HAP-1 (cell line): ENCODE measurements at places on chromosomes 16 and 17.

GRCh38 chr17:5585836-5586521 is 1.7 kb upstream of the NLRP1 start:
- DNase-seq = no peak

DNA sequence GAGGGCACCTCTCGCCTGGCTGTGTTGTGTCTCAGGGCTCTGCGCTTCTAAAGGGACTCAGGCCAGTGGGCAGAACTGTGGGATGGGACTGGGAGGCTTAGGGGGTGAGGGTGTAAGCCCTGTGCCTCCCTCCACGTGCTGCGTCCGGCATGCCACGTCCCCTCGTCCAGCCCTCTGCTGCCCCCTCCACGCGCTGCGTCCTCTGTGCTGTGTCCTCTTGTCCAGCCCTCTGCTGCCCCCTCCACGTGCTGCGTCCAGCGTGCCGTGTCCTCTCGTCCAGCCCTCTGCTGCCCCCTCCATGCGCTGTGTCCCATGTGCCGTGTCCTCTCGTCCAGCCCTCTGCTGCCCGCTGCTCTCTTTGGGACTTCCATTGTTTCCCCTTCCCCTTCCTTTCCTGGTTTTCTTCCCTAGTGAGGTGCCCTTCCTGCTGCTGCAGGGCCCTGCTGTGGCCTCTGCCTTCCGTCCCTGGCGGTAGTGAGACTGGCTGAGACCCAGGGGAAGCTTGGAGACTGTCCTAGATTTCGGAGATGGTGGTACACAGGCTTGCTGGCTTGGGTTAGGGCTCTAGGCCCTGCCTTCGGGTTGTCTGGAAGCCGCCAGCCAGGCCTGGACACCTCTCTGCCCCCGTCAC is 6.4 kb upstream of the ZNF750 start:
- no peak for DNase-seq

DNA sequence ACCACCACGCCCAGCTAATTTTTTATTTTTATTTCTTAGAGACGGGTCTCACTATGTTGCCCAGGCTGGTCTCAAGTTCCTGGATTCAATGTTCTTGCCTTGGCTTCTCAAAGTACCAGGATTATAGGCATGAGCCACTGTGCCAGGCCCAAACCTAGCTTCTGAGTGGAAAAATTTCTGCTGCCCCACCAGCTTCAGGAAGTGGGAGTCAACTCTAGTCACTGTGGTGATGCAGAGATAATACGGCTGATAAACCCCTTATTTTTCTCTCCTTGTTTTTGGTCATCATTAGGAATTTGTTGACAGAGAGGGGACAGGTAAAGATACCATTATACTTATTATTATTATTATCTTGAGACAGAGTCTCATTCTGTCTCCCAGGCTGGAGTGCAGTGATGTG is 27.8 kb upstream of the PHOSPHO1 start:
- DNase-seq = no peak

DNA sequence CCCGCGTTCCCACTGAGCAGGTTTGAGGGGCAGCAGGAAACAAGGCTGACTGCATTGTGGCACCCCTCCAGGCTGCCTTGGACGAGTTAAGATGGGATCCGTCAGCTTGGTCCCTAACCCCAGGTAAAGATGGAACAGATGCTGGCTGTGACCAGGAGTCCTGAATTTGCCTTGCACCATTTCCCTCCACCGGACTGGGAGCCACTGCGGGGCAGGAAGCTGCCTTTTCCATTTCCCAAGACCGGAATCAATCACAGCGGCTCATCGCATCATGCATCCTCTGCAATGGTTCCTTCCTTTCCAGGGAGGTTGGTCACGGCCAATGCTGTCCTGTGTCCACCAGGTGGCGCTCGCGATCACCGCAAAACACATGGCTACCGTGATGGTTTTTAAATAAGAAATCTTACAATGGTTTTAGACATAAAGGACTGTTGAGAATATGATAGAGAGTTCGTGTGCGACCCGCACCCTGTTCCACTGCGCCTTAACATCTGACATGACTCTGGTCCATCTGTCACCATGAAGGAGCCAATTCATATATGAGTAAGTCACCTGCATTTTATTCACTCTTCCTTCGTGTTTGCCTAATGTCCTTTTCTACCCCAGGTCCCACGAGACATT is 6.8 kb upstream of the MEAK7 start:
- DNase-seq = peak; percentile 80

- DNase-seq = no peak
Observed at GRCh38 chr17:57994436-57994835, 6.4 kb upstream of the VEZF1 start.

DNA sequence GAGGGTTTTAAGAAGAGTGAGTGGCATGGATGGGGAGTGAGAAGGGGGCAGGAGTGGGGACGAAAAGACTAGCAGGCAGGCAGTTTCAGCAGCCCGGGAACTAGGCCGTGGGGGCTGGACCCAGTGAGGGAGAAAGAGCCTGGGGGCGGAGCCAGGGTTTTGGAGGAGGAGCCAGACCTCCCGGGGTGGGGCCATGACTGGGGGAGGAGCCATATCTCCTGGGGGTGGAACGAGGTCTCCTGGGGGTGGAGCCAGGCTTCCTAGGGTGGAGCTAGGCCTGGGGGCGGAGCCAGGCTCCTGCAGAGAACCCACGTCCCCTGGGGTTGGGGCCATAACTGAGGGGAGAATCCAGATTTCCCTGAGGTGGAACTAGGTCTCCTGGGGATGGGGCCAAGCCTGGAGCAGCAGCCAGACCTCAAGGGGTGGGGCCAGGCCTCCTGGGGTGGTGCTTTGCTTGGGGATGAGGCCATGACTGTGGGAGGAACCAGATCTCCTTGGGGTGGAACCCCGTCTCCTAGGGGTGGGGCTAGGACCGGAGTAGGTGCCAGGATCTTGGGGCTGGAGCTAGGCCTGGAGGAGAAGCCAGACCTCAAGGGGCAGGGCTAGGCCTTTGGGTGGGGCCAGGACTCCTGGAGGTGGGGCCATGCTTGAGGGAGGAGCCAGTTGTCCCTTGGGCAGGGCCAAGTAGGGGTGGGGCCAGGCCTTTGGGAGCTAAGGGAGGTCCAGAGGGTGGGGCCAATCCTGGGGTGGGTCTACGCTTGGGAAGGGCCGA is 41.7 kb upstream of the JPH3 start:
- peak; percentile 49 for DNase-seq

DNA sequence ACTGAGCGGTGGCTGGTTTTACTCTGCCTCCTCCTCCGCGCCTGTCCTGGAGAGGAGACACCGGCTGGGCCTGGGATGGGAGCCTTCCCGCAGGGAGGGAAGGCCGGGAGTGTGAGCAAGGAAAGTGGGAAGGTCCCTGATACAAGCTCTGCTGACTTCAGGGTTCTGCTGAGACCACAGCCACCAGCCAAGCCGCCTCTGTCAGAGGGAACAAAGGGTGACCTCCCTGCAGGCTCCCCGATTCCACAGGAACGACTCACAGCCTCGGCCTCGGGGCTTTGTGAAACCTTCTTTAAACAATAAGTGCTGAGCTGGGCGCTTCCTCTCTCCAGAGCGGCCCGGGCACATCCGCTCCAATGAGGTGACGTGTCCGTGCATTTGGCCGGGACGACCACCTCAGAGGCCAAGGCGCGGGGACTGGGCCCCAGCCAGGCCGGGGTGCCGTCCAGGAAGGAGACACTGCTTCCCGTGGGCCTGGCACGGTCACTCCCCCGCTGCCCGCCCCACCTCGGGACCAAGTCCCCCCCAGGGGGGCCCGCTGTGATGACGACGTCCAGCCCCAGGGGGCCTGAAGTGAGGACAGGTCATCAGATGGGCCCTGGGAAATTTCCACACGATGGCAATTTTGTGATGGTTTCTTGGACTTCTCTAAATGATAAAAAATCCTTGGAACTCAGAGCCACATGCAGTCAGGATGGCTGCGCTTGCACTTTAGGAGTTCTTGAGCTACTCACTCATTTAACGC is 11.8 kb upstream of the CIBAR2 start:
- no peak for DNase-seq

DNA sequence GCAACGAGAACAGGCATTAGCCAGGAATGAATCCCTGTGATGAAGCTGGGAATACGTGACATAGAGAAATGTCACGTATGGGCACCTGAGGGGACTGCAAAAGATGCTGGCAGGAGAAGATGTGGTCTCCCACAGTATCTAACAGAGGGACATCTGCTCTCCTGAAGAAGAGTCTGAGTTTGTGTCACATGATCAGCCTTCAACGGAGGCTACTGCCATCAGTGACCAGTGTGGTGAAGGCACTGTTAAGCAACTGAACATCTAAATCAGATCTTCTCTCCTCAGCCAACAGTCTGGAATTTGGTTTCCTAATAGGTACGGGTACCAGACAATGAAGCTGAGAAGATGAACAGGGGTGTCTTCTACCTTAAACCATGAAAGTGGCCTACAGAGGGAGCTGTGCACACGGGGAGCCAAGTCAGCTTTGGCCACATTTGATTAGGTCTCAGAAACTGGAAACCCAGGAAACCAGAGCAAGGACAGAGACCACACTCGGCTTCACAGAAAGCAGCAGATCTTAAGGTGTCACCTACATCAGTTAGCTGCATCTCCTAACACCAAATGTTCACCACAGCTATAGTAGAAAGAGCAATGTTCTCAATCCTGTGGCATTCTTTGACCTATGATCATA is 41.8 kb downstream of the BRD7 start:
- no peak for DNase-seq

- no peak for DNase-seq
Observed at GRCh38 chr17:64202683-64203344, 60.2 kb downstream of the TEX2 start.

- DNase-seq = no peak
Observed at GRCh38 chr17:78272181-78272913, 40.9 kb downstream of the TMEM235 start.

GRCh38 chr17:74744714-74745547 is 3.5 kb upstream of the NHERF1 start:
- DNase-seq = peak; percentile 53

DNA sequence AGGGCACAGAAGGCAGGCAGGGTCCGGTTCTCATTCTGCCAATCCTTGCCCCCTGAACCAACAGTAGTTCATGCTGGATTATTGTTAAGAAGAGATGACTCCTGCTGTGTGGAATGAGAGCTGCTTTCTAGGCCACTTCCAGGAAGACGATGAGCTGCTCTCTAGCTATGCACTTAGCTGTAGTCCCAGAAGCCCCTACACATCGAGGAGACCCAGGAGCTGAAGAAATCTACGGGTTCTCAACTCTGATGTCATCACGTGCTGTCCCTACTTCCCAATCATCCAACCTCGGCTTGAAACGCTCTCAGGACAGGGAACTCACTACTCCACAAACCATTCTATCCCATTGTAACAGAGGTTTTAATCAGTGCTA is 29.0 kb upstream of the EMP2 start:
- DNase-seq = no peak

GRCh38 chr16:1895949-1896675 is 22.1 kb downstream of the HS3ST6 start:
- no peak for DNase-seq

GRCh38 chr16:46621934-46622676 is 926 bp upstream of the SHCBP1 start:
- DNase-seq = no peak

GRCh38 chr16:11639925-11640899 is 28.0 kb upstream of the SNN start:
- no peak for DNase-seq

DNA sequence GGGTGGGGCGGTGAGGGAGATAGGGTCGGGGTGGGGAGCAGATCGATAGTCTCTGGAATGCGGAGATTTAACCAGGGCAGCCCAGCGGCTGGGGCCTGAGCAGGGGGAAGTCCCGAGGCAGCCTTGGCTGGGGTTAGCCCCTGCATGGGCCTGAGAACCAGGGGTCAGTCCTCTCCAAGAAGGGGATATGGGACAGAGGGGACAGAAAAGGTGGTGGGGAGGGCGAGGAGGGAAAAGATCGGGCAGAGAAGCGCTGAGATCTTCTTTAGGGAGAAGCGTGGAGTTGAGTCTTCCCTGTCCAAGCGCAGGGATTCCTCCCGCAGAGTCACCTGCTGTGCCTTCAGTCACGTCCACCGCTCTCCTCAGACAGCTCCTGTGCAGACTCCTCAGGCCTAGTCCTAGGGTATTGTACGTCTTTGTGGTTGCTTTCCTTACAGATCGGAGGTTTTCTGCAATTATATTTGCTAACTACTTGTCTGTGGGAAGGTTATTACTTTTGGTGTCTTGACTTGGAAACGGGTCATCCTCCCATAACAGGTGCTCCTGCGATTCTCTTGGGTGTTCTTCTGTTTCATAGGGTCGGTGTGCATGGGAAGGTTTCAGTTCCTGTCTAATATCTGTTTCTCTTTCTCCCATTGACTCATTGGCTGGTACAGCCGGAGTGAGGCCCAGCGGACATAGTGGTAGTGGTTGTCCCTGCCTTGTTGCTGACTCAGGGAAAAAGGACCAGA is 952 bp downstream of the CD300A start:
- no peak for DNase-seq

DNA sequence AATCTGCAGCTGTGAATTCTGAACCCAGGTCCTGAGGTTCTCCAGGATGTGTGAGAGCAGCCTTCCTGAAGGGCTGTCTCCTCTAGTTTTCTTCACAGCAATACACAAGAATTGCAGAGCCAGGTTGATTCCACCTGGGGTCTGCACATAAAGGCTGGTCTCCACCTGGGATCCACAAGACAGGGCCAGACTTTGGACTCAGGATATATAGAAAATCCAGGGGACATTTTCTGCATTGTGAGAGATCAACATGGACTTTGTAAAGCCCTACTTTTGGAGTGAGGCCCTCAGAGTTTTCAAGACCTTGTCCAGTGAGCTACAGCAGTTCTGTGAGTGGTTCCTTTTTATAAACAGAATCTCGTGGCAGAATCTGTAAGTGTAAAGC is 6.3 kb downstream of the ZNF267 start:
- no peak for DNase-seq

DNA sequence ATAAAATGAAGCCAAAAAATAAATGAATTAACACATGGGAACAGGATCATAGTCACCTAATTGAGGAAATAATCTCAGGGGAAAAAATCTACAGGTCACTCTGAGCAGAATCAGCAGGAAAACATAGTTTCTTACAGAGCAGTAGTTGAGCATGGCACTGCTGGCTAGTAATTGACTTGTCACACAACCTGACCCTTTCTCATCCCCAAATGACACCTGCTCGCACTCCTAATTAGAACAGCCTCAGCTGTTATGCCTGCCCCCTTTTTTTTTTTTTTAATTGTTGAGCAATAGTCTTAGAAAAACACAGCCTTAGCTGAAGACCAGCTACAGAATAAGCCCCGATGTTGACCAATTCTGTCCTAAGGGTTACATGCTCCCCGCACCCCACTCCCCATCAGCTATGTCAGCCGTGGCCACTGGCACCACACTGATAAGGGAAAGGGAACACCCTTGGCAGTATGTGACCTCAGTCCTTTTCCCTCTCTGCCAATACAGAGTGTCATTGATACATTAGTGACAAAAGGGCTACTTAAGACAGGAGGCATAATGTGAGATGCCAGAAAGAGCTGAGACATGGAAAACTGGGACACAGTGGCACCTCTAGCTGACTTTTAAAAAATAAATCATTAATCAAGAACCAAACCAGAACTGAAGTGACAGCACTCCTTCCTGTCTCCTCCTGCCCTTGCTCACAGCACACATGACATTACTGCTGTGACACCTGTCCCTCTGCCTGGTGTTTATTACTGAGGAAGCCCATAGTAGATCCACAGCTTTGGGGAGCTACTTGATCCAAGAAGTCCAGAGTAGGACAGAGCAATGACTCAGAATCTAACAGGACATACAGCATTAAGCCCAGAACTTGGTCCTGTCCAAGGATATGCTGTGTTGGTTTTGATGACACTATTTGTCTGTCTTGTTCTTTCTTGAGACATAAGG is 41.7 kb downstream of the WDR59 start:
- no peak for DNase-seq
